ENCODE measurements at places on chromosomes 12 and 14.

DNA sequence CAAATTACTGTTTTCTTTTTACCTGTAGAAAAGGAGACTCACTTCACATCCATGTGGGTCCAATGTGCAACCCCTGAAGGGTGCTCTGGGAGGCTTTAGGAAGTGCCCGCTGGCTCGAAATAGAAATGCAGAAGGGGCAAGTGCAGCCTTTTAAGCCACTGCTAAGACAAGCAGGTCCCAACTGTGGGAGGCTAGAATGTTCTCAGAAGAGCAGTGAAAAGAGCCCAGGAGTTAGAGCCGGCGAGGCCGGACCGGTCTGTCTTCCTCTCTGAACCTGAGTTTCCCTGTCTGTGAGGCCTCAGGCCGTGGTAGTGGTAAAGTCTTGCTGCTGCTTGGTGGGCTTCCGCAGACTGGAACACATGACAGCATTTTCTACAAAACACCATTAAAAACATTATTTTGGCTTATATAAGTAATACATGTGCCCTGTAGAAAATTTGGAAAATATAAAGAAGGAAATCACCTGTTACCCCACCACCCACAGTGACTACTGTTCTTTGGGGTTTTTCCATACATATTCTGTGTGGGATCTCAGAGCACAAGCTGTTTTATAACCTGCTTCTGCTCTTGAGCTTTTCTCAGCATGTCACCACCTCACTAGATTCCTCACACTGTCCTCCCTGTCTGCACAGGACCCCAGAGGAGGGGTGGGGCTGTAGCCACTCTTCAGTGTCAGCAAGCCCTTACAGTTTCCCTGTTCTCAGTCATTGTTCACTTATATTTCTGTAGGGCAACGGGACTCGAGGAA is 6.0 kb downstream of the CKB start:
- no peak for DNase-seq

- peak; percentile 84 for DNase-seq
Observed at GRCh38 chr14:21069388-21070082, 569 bp upstream of the ARHGEF40 start.

- DNase-seq, result no peak
Observed at GRCh38 chr12:39419471-39419870, 23.4 kb downstream of the KIF21A start.

- DNase-seq, result peak; percentile 59
Observed at GRCh38 chr14:92014040-92014439, 25.8 kb downstream of the TRIP11 start.

GRCh38 chr14:61101803-61102548 is 120.9 kb downstream of the SLC38A6 start:
- peak; percentile 31 for DNase-seq

- DNase-seq, result no peak
Observed at GRCh38 chr12:12079291-12079690, 8.6 kb downstream of the BCL2L14 start.

DNA sequence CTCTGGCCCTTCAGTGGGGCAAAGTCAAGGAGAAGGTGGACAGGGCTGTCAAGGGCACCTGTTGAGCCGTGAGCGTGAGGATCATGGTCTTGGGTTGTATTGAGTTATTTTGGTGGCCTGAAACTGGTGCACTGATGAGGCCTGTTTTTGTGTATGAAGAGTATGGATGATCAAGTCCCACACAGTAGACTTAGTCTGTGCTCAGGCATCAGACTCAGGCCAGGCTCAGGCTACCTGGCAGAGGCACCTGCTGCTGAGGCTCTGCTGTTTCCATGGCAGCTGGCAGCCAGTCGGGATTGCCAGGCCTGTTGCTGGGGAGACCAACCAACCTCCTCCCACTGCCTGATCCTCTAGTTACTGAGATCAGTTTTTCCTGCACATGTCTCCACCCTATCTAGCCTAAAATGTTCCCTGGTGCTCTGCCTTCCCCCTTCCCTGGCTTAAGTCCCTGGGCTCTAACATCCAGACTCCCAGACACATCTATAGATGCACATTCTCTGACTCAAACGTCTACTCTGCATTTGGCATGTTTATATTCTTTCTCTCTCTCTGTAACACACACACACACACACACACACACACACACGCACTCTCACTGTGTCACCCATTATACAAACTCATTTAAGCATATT is 5.1 kb downstream of the JPH4 start:
- no peak for DNase-seq

- no peak for DNase-seq
Observed at GRCh38 chr12:80632835-80633234, 74.6 kb upstream of the MYF6 start.

DNA sequence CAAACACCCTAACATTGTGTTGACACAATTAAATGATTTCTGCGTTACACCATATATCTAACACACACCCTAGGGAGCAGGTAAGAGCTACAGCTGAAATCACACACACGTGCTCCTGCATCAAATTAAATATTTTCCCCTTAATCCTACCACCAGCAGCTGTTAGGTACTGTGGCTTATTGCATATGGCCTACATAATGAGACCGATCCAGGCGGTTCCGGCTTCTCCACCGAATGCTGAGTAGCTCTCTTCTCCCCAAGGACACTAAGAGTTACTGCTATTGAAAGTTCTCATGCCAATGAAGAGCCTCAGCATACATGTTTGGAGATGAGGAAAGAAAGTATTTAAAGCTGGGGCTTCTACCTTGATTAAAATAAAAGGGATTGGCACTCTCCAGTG is 472.2 kb upstream of the STXBP6 start:
- DNase-seq, result no peak

DNA sequence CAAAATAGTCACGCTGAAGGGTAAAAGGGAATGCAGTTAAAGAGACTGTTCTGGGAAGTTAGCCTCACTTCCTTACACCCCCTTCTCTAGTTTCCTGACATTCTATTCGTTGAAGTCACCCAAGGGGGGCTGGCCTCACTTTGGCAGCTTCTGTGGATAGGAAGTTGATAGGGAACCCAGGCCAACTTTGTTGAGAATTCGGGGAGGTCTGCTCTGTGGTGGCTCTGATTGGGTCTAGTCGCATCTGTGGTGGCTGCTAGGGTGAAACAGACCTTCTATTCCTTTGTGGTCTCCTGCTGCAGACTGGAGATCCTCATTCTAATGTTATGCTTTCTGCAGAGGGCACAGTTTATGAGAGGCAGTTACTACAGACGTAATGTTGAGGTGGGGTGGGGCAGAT is 28.8 kb upstream of the GZMB start:
- DNase-seq, result no peak

DNA sequence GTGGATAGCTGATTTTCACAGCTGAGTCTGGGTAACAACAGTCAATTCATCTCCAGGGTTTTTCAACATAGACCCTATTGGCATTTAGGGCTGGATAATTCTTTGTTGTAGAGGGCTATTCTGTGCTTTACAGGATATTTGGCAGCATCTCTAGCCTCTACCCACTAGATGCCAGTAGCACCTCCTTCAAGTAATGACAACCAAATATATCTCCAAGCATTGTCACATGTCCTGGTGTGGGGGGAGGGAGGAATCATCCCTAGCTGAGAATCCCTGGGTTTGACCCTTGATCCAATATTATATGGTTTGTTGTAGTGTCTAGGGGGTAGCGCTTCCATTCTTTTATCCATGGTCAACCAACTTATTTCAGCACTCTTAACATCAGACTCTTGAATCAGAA is 157.2 kb downstream of the ANO4 start:
- DNase-seq, result no peak

DNA sequence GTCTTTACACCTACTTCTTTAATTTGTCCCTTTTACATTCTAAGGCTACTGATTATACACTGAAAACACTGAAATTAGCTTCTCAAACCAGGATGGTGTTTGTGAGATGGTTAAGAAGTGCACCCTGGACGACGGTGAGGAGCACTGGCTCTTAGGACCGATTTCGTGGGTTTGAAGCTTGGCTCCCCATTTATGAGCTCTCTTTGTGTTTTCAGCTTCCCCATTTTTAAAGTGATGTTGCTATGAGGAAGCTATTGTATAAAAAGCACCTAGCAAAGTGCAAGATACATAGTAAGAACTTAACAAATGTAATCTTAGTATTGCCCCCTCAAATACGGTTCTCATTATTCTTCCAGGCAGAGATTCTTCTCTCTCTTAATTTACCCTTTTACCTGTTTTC is 4.7 kb downstream of the NFYB start:
- DNase-seq, result no peak

- DNase-seq, result peak; percentile 4
Observed at GRCh38 chr12:75432924-75433323, 42.0 kb downstream of the GLIPR1L2 start.

GRCh38 chr12:92334552-92334951 is 188.9 kb upstream of the BTG1 start:
- DNase-seq, result no peak

DNA sequence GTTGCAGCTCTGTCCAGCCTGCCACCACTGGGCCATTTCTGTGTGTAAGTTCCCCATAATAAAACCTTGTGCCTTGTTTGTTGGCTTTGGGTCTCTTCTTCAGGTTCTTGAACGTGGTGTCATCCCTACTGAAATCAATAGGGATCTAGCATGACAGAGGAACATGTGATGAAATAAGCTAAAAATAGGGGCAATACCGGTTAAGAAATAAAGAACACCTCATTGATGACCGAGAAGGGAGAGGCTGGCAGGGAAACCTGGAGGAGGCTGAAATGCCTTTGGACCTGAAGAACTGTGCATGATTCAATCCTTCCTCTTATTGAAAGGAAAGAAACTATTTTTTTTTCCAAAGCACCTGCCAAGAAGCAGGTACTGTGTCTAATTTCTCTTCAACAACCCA is 172.3 kb downstream of the PPM1H start:
- no peak for DNase-seq

GRCh38 chr12:103865151-103865730 is 24.2 kb upstream of the NT5DC3 start:
- DNase-seq, result no peak

GRCh38 chr12:131702573-131702877 is 8.4 kb upstream of the SFSWAP start:
- DNase-seq, result no peak

DNA sequence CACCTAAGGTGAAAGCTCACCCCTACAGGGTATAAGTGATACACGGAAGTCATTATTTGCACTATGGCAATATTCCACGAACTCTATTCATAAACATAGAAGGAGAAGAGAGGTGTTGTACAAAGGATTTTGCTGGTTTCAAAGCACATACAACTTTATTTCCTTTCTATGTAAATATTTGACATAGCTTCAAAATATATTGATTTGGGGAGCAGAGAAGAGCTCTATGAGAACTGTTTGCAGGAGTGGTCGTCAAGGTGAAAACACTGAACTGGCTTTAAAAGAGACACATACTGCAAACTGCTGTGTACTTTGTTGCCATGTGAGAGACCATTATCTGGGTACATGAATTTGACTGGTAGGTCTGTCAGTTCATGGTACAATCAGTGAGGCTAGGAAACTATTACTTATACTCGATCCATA is 16.7 kb downstream of the CNIH1 start:
- no peak for DNase-seq

DNA sequence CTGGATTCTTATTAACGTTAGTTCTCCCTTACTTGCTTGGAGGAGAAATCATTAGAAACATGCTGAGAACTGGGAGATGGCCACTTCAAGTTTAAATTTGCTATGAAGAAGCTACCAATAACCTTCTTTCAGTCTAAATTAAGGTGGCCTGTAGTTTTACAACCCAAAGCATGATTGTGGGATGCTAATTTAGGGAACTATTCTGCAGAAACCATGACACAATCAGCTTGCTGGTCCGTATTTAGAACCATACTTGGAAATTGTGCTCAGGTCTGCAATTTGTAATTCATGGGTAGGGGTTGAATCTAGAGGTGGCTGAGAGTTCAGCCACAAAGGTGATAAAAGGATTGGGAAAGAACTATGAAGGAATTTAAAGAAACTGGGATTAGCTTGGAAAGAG is 405.7 kb downstream of the RAD51B start:
- DNase-seq, result no peak

- no peak for DNase-seq
Observed at GRCh38 chr12:17035372-17035771, 429.4 kb upstream of the LMO3 start.

DNA sequence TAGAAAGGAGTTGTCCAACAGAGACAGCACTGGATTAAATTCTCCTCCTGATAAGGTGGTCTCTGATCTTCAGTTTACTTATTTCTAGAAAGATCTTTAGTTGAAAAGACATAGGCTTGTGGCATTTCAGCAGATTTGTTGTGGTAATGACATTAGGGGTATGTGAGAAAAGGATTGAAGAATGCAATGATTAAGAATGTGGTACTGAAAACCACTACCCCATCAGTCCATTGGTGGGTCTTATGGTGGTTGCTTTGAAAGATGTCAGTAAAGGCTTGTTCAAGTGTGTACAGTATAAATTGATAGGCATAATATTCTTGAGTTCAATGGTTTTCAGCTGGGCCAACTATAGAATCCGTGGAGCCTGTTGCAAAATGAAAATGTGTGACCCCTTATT is 10.8 kb downstream of the PPFIBP1 start:
- no peak for DNase-seq

- no peak for DNase-seq
Observed at GRCh38 chr14:100130521-100130920, 28.9 kb downstream of the DEGS2 start.

- no peak for DNase-seq
Observed at GRCh38 chr14:105487449-105487985, 831 bp downstream of the CRIP1 start.

DNA sequence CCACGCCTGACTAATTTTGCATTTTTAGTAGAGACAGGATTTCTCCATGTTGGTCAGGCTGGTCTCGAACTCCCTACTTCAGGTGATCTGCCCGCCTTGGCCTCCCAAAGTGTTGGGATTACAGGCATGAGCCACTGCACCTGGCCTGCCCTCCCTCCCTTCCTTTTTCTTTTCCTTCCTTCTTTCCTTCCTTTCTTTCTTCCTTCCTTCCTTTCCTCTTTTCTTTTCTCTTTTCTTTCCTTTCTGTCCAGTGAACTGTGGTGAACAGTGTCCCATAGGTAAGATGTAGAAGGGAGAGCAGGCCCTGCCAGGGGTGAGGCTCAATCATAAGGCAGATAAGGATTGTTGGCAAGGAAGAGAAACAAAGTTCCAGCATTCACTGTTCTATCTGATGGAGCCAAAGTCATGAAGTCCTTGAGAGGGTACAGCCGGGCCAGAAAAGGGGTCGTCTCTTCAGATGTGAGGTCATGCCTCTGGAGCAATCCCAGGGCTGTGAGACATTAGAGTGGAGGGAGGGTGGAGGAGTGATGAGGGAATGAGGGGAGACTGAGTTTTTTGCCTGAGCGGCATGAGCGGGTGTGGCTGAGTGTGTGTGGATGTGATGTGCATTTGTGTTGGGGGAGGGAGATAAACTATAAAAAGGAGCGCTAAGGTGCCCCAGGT is 4.2 kb upstream of the MLF2 start:
- no peak for DNase-seq

- peak; percentile 51 for DNase-seq
Observed at GRCh38 chr12:129873111-129873832, 30.6 kb downstream of the TMEM132D start.

DNA sequence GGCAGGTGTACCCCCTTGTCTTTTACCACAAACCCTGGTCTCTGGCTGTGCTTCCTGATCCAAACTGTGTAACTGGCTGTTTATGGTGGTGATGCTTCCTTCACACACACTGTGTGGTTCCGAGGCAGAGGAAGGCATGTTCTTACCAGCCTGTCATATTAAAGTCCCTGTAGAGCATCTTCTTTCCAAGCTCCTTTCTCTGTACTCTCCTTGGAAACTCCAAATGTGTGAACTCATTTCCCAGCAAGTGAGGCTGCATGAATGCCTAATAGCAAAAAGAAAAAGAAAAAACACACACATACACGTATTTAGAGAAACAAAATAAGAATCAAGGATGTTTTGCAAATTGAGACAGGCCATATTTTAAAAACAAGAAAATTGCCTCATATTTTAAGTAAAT is 214.9 kb downstream of the PPM1H start:
- DNase-seq, result no peak
